ENCODE measurements at places on chromosomes 1 and 21. TPM values are rescaled to one million over a fixed set of nuclear protein-coding genes. Genes with fewer than 3 reads are reported as not detected.

DNA sequence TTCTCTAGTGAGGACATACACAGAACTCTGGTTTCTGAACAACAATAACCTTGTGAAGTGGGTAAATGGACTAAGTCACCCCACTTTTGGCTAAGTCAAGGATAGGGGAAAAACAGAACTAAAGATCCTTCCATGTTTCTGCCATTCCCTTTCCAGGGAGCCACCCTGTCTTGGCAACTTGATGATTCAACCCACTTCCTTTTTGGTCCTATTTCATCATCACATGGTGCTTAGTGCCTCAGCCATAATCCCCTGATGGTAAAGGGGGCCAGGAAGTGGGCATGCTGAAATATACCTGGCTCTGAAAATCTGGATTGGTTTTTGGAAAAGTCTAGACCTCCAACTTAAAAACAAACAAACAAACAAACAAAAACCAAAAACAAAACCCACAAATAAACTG lies 206.4 kb upstream of the FOXD3 start:
- H3K36me3 ChIP-seq, result no peaks in the 10 kb centered on the region
- H3K27me3 ChIP-seq, result no peaks in the 10 kb centered on the region
- DNase-seq, result no peak

CNKSR1 gene
- total RNA-seq, result 14.5 TPM

VANGL2 gene
- total RNA-seq, result 62.5 TPM

- H3K4me3 ChIP-seq, result no peak overlapping the region
- no peak overlapping the region for H3K27ac ChIP-seq
- H3K36me3 ChIP-seq, result no peaks in the 10 kb centered on the region
- no peak for DNase-seq
Observed at GRCh38 chr1:220982686-220983085, 103.4 kb downstream of the HLX start.

- no peaks in the 10 kb centered on the region for H3K4me1 ChIP-seq
- DNase-seq, result no peak
- H3K27me3 ChIP-seq, result no peaks in the 10 kb centered on the region
- H3K27ac ChIP-seq, result no peak overlapping the region
- H3K36me3 ChIP-seq, result no peaks in the 10 kb centered on the region
Observed at GRCh38 chr1:230507666-230508402, 81.7 kb upstream of the PGBD5 start.

GJA9 gene
- not detected for total RNA-seq

AMY1A gene
- total RNA-seq, result not detected

DNA sequence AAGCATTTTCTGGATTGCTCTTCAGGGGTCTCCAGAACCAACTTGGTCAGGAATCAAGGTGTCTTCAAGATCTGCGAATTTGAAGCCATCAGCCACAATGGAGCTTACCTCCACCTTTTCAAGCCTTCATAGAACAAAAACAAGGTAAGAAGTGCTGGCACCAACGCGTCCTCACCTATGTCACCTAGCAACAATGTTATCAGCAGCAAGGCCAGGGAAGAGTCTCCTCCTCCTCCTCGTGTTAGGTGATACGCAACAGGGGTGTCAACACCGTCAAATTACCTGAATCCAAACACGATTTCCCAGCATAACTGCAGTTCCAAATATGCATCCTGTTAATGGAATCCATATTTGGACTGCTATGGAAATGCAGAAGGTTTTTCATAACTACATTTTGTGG lies 4.1 kb upstream of the TIAM1 start:
- H3K4me3 ChIP-seq, result no peak overlapping the region
- DNase-seq, result no peak
- peaks cover under 1% of the 10 kb centered on the region for H3K4me1 ChIP-seq
- no peaks in the 10 kb centered on the region for H3K36me3 ChIP-seq
- no peak overlapping the region for H3K27ac ChIP-seq
- H3K27me3 ChIP-seq, result no peaks in the 10 kb centered on the region

DNA sequence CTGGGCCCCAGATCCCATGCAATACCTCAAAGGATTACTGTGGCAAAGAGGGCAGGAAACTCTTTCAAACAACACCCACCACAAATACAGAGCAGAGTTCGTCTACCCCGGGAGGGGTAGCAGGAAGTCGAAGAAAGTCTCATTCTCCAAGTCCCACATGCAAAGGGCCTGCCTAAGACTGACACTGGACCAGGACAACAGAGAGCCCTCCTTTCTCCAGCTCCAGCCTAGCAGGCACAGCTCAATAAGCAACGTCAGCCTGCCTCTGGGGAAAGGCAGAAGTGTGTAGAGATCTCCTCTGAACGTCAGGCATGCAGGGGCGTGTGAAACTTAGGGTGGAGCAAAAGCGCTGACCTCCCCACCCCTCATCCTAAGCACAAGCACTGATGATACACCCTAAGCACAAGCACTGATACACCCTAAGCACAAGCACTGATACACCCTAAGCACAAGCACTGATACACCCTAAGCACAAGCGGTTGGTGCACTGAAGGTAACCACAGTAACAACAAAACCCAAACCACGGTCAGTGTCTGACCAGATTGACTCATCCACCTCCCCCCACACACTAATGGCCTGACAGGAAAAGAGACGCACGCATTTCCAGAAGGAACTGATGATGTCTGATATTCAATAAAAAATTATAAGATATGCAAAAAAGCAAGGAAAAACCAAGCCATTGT lies 1.3 kb downstream of the KRTAP12-3 start:
- no peaks in the 10 kb centered on the region for H3K27me3 ChIP-seq
- H3K4me3 ChIP-seq, result no peak overlapping the region
- no peak for DNase-seq

GRCh38 chr1:35881850-35882273 lies 1.1 kb upstream of the AGO1 start:
- no peak for DNase-seq
- peaks cover 21% of the 10 kb centered on the region for H3K4me1 ChIP-seq
- no peak overlapping the region for H3K4me3 ChIP-seq
- peaks cover 5% of the 10 kb centered on the region for H3K27me3 ChIP-seq
- no peaks in the 10 kb centered on the region for H3K36me3 ChIP-seq
- no peak overlapping the region for H3K27ac ChIP-seq

HSD11B1 gene
- not detected for total RNA-seq

MROH9 gene
- not detected for total RNA-seq

AIRE gene
- total RNA-seq, result not detected

WDR64 gene
- not detected for total RNA-seq

DNA sequence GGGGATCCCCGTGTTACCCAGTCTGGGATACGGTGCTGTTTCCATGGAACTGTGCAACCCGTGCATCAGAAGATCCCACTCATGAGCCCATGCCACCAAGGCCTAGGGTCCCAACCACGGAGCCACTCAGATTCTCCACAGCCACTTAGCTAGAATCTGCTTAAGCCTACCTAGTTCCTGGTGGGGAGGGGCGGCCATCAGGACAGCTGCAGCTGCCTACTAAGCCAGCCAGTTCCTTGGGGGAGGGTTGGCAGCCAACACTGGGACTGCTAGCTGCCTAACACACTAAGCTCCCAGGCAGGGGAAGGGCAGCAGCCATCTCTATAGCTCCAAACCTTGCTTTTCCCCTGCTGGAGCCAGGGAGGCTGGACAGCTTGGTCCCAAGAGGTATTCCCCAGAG lies 549.2 kb upstream of the BRINP3 start:
- H3K27ac ChIP-seq, result no peak overlapping the region
- H3K27me3 ChIP-seq, result peaks cover 2% of the 10 kb centered on the region

GLRX2 gene
- total RNA-seq, result 13.5 TPM

DNA sequence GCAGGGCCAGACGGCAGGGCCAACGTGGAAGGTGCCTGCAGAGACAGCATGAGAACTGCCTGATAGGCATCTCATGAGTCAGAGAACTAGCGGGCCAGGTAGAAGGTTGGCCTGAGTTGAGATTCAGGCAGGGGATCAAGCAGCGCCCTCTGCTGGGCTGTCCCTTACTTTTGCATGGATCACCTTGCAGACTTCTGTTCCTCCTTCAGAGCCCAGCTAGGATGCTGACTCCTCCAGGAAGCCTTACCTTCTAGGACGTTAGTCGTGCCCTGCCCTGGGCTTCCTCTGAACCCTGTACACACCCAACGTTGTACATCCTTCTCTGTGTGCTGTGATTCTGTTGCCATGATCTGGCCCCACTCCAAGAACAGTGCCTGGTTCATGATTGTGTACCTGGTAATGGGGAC lies 231.3 kb upstream of the VAMP3 start:
- H3K36me3 ChIP-seq, result no peaks in the 10 kb centered on the region
- peaks cover 4% of the 10 kb centered on the region for H3K27me3 ChIP-seq
- peak; percentile 79 for DNase-seq
- H3K27ac ChIP-seq, result no peak overlapping the region
- peaks cover 27% of the 10 kb centered on the region for H3K4me1 ChIP-seq
- no peak overlapping the region for H3K4me3 ChIP-seq

MNDA gene
- total RNA-seq, result not detected

DNA sequence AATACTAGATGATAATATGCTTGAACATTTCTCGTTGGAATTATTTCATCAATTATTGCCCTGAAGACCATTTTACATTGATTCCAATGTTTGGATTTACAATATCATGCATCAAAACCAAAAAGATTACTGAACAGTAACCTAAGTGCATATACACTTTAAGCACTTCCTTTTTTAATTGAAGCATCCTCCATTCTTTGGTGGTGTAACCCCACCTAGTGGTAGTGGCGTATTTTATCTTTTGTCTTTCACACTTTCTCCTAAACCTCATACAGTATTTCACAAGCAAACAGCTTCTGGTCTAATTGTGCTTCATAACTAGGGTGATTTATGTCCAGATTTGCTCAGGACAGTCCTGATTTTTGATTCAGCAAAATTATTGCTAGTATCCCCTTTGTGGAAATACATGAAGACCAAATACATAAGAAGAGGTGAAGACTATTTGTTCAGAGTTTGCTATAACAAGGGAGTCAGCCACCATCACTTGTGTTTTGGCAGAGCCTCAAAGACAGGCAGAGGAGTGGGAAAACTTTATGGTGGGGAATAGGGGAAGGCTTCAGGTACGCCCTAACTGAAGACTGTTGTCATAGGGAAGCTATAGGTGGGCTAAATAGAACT lies 3.4 kb upstream of the NVL start:
- DNase-seq, result no peak
- H3K27me3 ChIP-seq, result no peaks in the 10 kb centered on the region
- no peak overlapping the region for H3K4me3 ChIP-seq
- no peaks in the 10 kb centered on the region for H3K36me3 ChIP-seq
- no peak overlapping the region for H3K27ac ChIP-seq

GRCh38 chr1:56099766-56100265 lies 479.5 kb downstream of the PLPP3 start:
- no peaks in the 10 kb centered on the region for H3K4me1 ChIP-seq
- DNase-seq, result no peak
- H3K27me3 ChIP-seq, result no peaks in the 10 kb centered on the region
